ENCODE measurements at places on chromosomes 13 and 19.

DNA sequence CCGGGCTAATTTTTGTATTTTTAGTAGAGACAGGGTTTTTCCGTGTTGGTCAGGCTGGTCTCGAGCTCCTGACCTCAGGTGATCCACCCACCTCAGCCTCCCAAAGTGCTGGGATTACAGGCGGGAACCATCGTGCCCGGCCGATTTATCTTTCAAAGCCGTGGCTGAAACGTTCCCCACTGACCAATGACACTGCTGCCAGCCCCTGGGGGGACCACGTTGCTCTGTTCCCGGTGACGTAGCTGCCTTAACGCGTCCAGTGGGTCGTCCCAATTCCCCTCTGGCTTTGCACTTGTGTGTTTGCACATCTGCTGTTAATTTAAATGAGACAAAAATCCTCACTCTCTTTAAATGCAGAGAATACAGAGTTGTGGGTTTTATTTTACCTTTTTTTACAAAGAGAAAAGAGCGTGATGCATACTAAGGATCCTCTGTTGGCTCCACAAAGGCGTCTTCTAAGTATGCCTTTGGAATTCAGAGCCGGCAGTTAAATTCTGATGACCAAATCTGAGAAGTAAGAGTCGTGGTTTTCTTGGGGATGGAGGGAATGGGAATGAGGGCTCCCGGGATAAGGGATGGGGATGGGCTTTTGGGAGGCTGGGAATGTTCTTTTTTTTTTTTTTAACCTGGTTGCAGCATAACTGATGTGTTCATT, 18.6 kb upstream of the LMTK3 start:
- DNase-seq, result peak; percentile 64

GRCh38 chr19:10195199-10195519, 406 bp upstream of the DNMT1 start:
- DNase-seq, result no peak

DNA sequence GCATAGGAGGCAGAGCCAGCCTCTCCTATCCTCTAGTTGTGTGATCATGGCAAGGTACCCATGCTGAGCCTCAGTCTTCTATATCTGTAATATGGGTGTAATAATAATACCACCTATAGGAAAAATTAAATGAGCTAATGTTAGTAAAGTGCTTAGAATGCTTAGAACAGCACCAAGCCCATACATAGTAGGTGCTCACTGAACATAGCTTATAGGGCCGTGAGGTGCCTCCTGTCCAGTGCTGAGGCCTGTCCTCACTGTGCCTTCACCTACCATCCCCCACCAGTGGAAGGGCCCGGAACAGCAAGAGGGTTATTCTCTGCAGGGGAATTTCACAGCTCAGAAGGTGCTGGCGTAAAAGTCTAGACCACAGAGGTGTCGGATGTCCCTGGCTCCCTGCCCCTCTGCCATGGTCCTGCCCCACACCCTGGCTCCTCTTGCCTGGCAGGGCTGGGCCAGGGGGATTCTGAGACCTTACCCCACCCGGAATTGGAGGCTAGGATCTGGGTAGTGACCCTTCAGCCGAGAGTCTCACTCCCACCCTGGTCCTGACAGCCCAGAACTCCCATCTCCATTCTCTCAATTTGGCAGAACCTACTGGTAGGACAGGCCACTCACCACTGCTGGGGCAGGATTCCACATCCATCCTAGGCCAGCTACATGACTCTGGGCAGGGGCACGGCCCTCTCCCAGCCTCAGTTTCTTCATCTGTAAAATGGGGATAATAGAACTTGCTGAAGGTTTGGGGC, 2.2 kb upstream of the SCN1B start:
- DNase-seq, result no peak

- no peak for DNase-seq
Observed at GRCh38 chr13:55120631-55121030, 2020.1 kb upstream of the PRR20A start.

GRCh38 chr13:41117869-41118268, 14.7 kb downstream of the KBTBD6 start:
- DNase-seq, result no peak

DNA sequence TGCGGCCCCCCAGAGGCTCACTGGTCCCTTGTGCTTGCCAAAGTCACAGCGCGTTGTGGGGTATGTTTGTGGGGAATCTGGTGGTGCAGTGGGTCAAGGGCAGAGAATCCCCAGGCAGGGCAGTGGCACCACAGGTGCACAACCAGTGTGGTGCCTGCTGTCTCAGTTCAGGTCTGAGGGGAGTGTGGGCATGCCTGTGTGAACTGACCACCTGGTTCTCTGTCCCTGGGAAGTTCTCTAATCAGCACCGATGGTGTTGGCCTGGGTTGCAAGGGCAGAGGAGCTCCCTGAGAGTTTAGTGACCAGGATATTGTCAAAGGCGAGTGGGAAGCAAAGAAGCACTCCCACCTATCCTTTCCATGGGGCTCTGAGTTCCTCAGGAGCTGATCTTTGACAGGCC, 37.7 kb downstream of the ACSBG2 start:
- DNase-seq, result no peak

All from glutamatergic neuron (in vitro differentiated cells).